Activated CD4-positive, CD25-positive, alpha-beta regulatory T cell (primary cell): ENCODE measurements at places on chromosomes 5 and 9.

DNA sequence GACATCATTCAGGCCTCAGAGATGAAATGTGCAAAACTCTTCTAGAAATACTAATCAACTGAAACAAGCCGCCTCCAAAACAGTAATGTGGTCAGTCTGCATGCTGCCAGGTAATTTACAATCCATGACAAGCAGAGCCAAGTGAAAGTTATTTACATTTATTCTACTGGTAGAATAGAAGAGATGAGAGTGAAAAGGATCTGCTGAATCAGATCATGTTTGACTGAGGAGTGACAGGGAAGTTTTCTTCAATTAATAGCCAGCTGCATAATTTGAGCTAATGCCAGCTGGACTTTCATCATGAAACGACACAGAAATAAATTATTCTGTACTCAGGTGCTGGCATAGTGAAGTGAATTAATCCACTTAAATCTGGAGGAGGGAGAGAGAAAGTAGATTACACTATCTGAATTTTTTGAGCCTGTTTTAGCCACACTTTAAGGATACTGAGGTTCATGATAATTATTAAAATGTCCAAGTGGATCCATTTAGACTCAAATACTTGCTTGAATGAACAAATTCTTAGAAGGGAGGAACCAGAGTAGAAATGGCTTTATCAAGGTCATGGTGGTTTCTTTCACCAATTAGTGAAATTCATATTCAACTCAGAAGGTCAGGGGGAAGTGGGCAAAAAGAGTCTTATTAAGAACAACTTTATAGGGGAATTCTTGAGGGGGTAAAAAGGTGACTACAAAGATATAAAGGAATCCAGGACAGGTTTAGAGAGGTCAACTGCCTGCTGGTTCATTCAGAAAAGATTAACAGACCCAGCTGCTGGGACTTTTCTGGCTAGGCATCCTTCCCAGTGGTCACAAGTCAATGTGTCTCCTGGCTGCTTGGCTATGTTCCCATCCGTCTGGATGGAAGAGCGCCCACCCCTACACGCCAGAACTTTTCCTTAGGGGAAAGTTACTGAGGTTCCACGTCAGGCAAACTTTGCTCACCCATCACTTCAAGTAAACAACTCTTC is 350.4 kb downstream of the PDE4D start:
- no peak for DNase-seq

GRCh38 chr5:33008751-33009418 is 297.8 kb downstream of the NPR3 start:
- no peak for DNase-seq

DNA sequence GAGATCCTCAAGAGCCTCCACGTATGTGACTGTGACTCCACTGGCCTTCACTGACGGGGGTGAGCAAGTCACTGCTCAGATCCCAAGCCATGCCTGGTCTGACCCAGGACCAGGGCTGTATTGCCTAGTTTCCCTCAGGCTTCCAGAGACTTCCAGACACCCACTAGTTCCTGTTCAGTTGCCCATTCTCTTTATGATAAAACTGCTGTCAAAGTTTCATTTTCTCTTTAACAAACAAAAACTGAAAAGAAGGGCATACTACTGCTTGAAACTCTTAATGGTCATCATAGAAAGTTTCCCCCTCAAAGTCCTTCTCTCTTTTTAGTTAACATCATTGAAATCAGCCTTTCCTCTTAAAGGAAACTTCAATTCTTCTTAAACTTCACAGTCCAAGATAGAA is 105.7 kb upstream of the GHR start:
- DNase-seq: no peak

- no peak for DNase-seq
Observed at GRCh38 chr5:80988419-80988935, 28.3 kb downstream of the RASGRF2 start.

- no peak for DNase-seq
Observed at GRCh38 chr5:82319651-82320376, 41.7 kb upstream of the RPS23 start.

DNA sequence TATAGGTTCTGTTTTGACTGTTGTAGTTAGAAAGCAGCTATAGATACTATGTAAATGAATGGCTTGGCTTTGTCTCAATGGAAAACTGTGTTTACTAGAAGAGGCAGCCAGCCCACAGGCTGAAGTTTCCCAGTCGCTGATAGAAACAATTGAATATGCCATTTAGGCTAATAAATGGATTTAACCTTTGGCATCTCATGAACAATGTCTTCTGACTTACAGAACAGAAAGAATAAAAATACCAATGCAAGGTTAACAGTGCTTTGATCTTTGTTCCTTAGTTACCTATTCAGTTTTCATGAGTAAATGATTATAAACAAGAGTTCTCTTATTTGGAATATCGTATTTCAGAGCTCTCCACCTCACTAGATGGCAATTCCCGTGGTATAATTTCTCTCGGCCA is 120.6 kb downstream of the PAM start:
- DNase-seq: no peak

DNA sequence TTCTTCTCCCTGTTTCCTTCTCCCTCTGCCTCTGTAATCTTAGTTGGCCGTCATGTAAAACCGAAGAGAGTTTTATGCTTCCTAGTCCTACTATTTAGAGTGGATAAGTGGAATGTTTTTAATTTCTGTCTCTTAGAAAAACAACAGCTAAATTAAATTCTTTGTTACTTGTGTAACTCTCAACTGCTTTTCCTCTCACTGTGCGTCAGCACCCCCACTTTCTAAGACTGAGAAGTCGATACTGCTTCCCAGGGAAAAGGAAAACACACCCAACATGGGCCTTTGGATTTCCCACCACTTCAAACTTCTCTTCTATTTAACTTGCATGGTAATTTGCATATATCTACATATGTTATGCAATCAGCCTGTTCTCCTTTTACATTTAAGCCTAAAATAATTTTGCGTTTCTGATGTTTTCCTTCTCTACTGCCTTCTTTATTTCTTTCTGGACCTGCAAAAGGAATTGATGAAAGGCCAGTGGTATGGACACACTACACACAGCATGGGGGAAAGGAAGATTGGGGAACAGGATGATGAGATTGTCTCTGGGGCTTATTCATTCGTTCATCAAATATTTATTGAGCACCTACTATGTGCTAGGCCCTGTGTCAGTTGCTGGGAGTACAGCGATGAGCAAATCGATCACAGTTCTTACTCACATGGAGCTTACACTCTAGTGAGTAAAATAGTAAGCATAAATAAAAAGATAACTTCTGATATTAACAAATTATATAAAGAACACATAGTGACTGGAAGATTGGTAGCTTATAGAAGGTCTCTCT is 52.5 kb upstream of the CTNNA1 start:
- no peak for DNase-seq

DNA sequence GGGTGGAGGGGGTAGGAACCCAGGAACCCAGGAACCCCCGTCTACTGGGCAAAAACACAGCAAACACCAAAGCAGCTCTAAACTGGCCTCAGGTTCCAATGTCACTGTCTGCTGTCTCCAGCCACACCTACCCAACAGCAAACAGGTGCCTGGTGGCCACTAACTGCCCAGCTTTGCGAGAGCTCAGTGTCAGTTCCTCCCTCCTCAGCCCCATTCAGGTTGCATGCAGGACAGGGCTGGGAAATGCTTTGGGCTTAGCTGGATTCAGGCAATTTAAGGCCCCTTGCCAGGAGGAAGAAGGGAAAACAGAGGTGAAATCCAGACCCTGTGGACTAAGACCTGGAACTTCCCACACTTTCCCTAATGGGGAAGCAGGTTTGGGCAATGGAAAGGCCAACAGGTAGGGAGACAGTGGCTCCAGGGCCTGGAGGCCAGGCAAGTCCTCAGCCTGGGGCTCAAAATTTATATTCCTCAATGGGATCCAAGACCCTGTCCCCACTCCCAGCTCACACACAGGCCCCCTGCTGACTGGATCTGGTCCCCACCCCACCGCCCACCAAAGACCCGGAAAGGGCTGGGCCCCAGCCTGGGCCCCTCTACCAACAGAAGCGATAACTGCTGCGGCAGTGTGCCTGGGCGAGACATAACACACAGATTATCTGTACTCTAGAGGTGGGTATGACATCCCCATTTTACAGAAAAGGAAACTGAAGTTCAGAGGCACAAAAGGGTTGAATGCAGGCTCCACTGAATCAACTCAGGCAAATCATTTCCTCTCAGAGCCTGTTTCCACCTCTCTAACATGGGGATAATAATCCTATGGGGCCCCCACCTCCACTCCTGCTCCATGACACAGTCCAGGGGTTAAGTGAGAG is 3.5 kb downstream of the EEIG1 start:
- DNase-seq: no peak

DNA sequence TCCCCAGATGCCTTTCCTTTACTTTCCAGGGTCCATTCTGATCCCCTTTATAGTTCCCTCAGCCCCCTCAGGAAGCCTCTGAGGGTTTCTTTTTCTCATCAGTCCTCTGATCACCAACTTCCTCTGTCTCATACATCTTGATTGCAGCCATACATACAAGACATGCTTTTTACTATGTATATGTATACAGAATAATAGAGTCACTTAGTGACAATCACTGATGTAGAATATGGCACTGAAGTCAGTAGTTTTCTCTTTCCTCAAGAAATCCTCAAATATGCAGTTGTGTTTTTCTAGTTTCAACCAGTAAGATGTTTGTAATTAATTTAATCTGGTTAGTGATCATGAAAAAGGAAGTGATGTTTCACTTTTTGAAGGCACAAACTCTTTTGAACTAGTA is 364.1 kb downstream of the MAN2A1 start:
- no peak for DNase-seq

DNA sequence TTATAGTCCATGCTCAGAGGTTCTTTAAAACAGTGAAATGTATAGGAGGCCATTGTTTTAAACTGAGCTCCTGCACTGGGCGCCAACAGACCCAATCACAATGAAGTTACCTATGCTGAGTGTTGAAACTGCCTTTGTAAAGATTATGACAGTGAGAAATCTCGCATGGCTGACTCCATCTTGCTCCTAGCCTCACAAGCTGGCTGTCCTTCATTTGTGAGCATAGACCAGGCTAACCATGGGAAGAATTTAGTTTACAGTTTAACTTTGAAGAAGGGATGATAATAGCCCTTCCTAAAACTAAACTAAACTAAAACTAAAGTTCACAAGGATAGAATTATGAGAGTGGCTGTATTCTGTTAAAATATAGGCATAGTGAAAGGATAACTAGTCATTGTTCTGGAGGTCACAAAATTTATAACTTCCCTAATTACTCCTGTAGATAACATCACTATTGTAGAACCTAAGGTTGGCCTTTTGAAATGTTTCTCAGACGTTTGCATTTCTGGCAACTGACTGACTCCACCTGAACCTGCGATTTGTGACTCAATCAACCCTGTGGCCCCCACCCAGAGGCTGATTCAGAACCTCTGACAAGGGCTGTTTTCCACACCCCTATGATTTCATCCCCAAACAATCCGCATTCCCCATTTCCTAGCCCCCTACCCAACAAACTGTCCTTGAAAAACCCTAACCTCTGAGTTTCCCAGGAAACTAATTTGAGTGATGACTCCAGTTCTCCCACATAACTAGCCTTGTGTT is 59.1 kb downstream of the HMHB1 start:
- no peak for DNase-seq

- DNase-seq: no peak
Observed at GRCh38 chr5:159257629-159258283, 5.3 kb upstream of the UBLCP1 start.

DNA sequence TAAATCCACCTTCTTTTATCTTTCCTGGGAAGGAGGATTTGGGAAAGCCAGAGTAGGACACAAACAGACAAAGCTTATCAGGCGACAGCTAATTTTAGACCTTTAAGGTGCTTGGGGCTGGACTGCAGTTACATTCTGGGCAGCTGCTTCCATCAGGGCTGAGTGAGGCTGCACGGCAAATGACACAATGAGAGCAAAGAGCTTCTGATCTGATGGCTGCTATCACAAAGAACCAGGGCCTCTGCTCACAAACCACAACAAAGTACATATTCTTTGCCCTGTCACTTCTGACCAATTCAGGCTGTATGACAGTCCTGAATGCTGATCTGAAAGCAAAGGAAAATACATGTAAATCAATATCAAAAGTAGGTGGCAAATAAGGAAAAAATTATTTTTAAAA is 93.1 kb downstream of the MRPS27 start:
- no peak for DNase-seq
